ENCODE measurements at places on chromosomes 16 and 17. TPM values are rescaled to one million over a fixed set of nuclear protein-coding genes. Genes with fewer than 3 reads are reported as not detected.

DNA sequence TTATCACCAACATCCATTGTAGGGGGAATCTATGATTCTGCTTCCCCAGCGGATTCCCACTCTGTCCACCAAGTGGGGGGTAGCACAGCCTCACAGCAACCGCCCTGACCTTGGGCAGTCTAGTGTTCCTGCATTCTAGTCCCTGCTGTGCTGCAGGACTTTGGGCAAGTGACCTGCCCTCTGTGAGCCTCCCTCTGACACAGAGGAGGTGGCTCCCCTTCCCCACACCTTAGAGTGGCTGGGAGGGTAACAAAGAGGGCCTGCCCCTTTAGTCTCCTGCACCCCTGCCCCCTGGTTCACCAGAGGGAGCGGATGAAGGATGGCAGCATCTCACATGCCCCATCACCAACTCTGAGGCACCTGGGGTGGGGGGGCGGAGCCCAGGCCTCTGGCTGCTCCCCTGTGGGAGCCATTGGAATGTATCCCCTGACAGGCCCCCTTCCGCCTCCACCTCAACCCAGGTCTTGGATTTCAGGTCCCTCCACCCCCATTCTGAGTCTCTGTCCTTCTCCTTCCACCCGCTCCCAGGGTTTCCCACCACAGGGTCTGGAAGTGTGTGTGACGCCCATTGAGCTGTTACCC is 10.1 kb downstream of the GAS2L2 start:
- DNase-seq, result no peak

GRCh38 chr16:5455110-5455509 is 357.5 kb upstream of the EEF2KMT start:
- DNase-seq, result no peak

- DNase-seq, result no peak
These were observed 15.3 kb downstream of the ZC3H7A start for GRCh38 chr16:11781773-11782172.

DNA sequence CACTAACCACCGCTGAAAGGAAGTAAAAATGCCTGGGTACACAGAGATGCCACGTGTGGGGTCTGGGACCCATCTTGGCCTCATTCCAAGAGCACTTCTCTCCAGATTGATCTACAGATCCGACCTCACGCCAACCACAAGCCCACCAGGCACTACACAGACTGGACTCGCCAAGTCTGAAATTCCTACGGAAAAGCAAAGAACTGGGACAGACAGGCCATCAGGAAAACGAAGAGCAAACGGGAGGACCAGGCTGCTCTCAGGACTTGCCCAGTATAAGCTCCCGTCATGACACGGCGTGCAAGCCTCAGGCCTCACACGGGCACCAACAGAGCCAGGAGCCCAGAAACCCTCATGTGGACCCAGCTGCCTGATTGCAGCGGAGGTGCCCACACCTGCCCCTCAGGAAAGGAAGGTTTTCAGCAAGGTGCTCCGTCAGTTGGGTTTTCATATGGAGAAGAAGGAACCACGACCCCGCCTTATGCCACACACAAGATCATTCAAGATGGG is 20.1 kb upstream of the C16orf95 start:
- DNase-seq, result no peak

KCNG4 gene
- total RNA-seq, result not detected

DNA sequence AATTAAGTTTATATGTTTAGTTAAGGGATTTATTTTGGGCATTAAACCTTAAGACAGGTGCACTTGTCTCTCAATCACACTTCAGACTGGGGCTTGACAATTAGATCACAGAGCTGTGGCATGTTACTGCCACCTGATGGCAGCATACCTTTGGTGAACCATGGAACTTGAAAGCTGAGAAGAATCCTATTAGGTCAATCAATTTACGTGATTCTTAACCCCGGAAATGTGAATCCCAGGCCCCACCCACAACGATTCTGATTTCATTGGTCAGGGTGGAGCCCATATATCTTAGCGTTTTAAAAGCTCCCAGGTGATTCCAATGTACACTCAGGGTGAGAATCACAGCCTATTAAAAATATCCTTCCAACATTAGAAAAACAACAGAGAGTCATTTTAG is 91.0 kb downstream of the GSG1L start:
- DNase-seq, result peak; percentile 42
